ENCODE measurements at places on chromosomes 5 and 9. TPM values are rescaled to one million over a fixed set of nuclear protein-coding genes. Genes with fewer than 3 reads are reported as not detected.

The IQGAP2 gene
- total RNA-seq = not detected

The COL23A1 gene
- 0.35 TPM for total RNA-seq

The DNAJB5 gene
- total RNA-seq = 20.7 TPM

The PCDHGA7 gene
- total RNA-seq = 0.92 TPM

The FGD3 gene
- 1.5 TPM for total RNA-seq

The FST gene
- 127 TPM for total RNA-seq

The TMEM252 gene
- total RNA-seq = not detected

The LCN15 gene
- total RNA-seq = not detected

The ADGRV1 gene
- 0.49 TPM for total RNA-seq

The FBP1 gene
- total RNA-seq = 0.21 TPM

The TRIM36 gene
- 0.42 TPM for total RNA-seq

The MYMK gene
- total RNA-seq = not detected

The RASGEF1C gene
- not detected for total RNA-seq

The TRAF1 gene
- 0.42 TPM for total RNA-seq

The LHFPL2 gene
- 12.4 TPM for total RNA-seq

The PCDHB3 gene
- not detected for total RNA-seq

The GABRA1 gene
- total RNA-seq = not detected

The CDX1 gene
- not detected for total RNA-seq

The SPATA31A3 gene
- total RNA-seq = not detected

The AQP7 gene
- not detected for total RNA-seq

The NXNL2 gene
- 0.23 TPM for total RNA-seq

The ECPAS gene
- total RNA-seq = 63.6 TPM

The DDX4 gene
- total RNA-seq = not detected

The PCDHAC2 gene
- total RNA-seq = 1.1 TPM

The DRD1 gene
- total RNA-seq = not detected

The CRB2 gene
- not detected for total RNA-seq

The LCN12 gene
- not detected for total RNA-seq

The CTNND2 gene
- not detected for total RNA-seq

The PKD2L2 gene
- total RNA-seq = not detected

The RANBP6 gene
- 17.4 TPM for total RNA-seq

The PRSS3 gene
- total RNA-seq = 77.0 TPM

The NEUROG1 gene
- not detected for total RNA-seq

The ARL14EPL gene
- not detected for total RNA-seq

The SHC3 gene
- 5.8 TPM for total RNA-seq

The PCDHA1 gene
- total RNA-seq = 0.14 TPM

The TNFAIP8 gene
- total RNA-seq = 31.9 TPM

The SLC34A3 gene
- total RNA-seq = 0.14 TPM
